ENCODE measurements at places on chromosomes 7 and 10.
A peak's percentile ranks its signal among the peaks of the same experiment; 100 is the strongest.

GRCh38 chr10:112203328-112204076 is 19.9 kb upstream of the GPAM start:
- DNase-seq = no peak

- DNase-seq = no peak
Observed at GRCh38 chr10:114801411-114801813, 20.2 kb upstream of the FHIP2A start.

GRCh38 chr7:104267701-104268368 is 60.0 kb upstream of the ORC5 start:
- DNase-seq = no peak

DNA sequence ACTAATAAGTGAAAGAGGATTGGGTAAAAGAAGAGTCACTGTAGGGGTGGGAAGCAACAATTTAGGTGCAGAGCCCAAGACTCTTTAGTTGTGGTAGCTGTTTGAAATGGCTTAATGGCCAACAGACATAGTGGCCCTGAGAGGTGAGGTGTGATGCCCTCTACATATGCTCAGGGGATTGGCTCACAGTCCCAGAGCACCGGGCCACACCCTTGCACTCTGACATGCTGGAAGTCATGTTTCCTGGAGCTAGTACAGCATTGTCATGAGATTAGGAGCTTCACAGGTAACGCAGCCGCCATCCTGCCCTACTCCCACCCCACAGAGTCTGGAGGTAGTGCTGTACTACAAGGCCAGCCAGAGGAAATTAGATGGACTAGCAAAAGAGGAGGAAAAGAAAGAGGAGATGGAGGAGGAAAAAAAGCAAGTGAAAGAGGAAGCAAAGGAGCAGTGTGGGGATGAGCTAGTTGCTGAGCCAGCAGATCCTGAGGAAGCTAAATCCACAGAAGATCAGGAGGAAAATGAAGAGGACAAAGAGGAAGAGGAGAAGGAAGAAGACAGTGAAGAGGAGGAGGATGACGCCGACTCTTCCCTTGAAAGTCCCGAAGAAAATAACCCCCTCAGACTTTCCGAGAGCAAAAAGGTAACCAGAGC is 14.8 kb upstream of the FLNC start:
- no peak for DNase-seq

DNA sequence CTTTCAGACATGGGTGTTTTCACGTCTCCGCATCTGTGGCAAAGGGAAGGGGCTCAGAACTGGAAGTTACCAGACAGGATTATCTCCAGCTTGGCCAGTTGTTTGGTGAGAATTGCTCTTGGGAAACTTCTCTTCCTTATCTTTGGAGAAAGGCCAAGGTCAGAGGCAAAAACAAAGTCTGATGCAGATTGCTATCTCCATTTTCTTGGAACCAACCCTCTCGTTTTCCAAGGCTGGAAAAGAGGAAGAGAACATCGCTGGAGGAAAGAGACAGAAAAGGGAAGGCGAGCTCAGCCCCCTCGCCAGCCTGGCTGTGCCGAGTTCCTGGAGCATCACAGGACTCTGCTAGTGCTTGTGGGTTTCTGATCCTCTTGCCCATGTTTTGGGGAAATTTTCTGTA is 396.8 kb upstream of the SHH start:
- no peak for DNase-seq

- no peak for DNase-seq
Observed at GRCh38 chr7:117112640-117113039, 159.3 kb downstream of the ST7 start.

DNA sequence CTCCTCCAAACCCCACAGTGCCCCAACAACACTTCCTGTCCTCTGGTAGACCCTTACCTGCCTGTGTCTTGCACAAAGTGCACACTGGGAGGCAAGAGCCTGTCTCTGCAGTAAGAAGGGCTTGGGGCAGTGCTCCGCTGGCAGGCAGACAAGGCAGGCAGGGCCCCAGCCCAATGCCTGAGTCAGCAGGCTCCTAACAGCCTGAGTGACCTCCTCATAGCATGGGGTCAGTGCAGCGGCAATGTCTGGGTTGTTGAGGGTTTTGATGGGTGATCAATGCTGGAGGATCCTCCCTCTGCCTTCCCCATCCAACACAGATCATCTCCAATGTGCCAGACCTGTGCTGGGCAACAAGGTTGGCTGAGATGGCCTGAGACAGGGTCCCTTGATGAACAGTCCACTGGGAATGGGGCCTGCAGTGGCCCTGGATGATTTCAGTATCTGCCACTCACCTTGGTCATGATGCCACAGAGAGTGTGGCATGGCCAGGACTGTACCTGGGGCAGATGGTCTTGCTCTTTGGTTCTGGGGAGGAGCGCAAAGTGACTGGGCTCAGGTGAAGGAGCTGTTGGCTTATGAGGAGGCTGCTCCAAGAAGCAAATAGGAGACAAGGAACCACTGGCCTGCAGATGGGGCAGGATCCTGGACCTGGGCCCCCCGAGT is 55.6 kb upstream of the CAMK2B start:
- DNase-seq = no peak

GRCh38 chr10:60777696-60778213 is 523 bp upstream of the CDK1 start:
- no peak for DNase-seq

- no peak for DNase-seq
Observed at GRCh38 chr7:7966141-7966734, 2.4 kb upstream of the GLCCI1 start.

GRCh38 chr10:113680190-113681111 is 739 bp downstream of the CASP7 start:
- peak; percentile 18 for DNase-seq

- DNase-seq = no peak
Observed at GRCh38 chr10:53664282-53665019, 891.9 kb upstream of the MBL2 start.

GRCh38 chr7:137354396-137354795 is 10.9 kb upstream of the PTN start:
- no peak for DNase-seq

- no peak for DNase-seq
Observed at GRCh38 chr10:77513781-77514331, 123.8 kb downstream of the KCNMA1 start.

DNA sequence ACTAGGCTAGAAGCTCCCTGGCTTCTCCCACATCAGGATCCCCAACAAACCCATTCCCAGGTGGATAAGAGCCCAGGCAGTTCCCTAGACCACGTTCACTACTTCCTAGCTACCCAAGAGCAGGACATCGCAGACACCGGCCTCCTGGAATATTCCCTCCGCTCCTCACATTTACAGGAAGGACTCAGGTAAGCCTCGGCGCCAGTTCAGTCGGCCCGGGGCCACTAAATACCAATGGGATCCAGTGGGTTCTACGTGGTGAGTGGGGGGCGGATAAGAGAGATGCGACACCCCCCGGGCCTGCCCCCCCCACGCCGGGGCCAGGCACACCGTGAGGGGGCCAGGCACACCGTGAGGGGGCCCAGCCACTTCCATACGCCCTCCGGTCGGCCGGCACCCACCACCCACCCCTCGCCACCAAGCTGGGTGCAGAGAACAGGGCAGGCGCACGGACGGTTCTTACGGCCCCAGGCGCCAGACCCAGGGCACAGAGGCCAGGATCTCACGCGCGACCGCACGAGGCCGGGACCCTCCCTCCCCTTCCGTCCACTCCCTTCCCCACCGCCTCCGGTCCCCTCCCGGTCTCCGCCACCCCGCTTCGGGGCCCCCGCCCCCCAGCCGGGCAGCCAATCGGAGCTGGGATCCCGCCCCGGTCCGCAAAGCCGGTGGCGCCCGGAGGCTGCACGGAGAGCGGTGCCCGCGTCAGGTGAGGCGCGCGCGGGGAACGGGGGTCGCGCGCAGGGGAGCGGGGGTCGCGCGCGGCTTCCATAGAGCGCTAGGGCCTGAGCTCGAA is at the start of gene BLVRA:
TSS of gene BLVRA (plus strand) at position 652 of the 793 bp plus-strand sequence. CDS start 12,479 bp downstream, outside the sequence.
- DNase-seq = peak; percentile 33

- no peak for DNase-seq
Observed at GRCh38 chr7:134908289-134908688, 78.0 kb upstream of the AGBL3 start.

DNA sequence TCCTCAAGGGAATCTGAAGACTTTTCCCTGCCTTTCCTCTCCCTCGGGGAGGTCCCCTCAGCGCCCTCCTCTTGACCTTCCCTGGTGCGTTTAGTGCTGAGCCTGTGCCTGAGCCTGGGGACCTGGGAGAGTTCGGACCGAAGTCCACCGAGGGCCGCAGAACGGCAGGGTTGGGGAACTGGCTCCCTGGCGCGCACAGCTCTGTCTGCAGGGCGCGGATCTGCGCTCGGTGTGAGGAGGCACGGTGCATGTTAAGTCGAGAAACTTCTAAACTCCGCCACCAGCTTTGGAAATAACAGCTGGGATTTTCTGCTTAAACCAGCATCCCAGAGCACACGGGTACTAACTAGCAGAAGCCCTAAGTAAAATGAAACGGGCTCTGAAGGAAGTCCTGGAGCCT is 44.2 kb upstream of the SLC29A4 start:
- no peak for DNase-seq

GRCh38 chr10:75439811-75440210 is 8.4 kb downstream of the LRMDA start:
- DNase-seq = no peak

GRCh38 chr10:124663228-124663627 is 81.0 kb downstream of the FAM53B start:
- DNase-seq = no peak

DNA sequence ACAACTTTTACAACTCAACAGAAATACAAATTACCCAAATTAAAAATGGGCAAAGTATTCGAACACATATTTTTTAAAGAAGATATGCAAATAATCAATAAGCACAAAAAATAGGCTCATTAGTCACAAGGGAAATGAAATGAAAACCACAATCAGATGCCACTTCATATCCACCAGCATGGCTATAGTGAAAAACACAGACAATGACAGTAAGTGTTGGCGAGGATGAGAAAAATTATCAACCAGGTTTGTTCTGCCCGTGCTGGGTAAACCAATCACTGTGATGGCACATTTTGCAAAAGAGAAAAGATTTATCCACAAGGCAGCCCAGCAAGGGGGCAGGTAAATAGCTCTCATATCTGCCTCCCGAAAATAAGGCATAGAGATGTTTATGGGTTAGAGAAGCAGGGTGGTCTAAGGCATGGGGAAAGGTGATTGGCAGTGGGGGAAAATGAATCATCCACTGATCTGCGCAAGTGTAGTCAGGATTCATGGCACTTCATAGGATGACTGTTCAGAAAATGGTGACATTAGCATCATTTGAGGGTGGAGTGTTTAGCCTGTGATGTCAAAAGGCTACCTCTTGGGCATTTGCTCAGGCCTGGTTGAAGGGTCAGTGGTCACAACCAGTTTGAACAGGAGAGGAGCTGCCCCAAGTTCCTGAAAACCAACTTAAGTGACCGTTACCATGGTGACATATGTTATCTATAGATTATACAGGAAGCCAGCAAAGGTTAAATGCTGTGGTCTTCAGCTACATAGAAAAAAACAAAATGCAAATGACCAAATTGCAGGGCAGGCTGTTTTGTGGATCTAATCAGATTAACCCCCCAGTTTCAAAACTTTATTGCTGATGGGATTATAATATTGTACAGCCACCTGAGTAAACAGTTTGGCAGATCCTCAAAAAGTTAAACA is 8.0 kb upstream of the CFAP70 start:
- no peak for DNase-seq

GRCh38 chr7:44327981-44328380 is 2.6 kb upstream of the CAMK2B start:
- DNase-seq = no peak

- no peak for DNase-seq
Observed at GRCh38 chr10:4838743-4839142, 12.7 kb downstream of the AKR1E2 start.

DNA sequence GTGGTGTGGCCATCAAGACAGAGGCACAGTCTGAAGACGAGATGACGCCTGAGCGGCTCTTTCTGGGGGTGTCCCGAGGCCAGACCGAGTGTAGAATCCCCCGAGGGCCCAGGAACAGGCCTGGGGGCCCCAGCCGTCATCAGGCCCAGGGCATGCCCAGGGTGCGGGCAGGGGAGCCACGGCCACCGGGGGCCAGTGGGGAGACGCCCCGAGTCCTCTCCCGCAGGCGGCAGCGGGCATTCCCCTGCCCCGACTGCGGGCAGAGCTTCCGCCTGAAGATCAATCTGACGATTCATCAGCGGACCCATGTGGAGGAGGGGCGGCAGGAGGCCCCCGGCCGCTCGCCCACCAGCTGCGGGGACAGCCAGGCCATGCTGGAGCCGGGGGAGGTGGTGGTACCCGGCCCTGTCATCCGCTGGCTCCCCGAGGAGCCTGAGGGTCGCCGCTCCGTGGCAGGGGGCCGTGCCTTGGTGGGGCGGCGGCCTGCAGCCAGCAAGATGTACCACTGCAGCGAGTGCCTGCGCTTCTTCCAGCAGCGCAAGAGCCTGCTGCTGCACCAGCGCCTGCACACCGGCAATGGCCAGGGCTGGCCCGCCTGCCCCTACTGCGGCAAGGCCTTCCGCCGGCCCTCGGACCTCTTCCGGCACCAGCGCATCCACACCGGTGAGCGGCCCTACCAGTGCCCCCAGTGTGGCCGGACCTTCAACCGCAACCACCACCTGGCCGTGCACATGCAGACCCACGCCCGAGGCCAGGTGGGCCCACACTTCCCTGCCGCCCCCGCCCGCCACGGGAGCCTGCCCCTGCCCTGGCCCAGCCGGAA is 19.7 kb downstream of the ZNF783 start:
- no peak for DNase-seq

DNA sequence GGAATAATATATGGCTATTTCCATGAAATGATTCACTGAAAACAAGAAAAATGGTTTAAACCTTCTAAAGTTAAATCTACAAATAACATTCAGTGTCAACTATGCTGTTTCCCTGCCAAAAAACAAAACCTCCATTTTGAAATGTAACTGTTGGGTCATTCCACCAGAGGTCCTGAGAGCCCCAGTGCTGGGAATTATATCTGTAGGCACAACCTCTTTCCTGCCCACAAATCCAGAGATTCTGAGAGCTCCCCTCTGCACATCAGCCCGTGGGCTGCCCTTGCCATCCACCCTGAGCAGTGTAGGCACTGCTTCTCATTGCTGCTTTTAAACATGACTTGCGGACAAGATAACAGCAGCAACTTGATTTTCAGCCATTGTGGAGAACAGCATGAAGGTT is 198.6 kb downstream of the TMEM178B start:
- DNase-seq = no peak

DNA sequence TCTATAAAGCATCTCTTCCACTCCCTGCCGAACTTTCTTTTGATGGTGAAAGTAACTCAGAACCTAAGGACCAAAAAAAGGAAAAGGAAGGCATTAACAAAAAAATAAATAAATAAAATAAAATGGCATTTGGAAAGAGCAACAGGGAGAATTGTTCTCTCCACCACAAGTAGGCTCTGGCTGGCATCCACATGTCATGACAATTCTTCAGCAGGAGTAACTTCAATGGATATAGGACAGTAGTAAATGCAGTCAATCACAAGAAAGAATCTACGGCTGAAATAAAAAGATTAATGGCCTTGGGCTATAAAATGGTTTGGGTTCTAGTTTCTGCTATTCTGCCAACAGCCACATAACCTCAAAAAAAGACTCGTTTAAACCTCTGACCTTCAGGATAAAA is 23.9 kb downstream of the NCAPG2 start:
- no peak for DNase-seq

DNA sequence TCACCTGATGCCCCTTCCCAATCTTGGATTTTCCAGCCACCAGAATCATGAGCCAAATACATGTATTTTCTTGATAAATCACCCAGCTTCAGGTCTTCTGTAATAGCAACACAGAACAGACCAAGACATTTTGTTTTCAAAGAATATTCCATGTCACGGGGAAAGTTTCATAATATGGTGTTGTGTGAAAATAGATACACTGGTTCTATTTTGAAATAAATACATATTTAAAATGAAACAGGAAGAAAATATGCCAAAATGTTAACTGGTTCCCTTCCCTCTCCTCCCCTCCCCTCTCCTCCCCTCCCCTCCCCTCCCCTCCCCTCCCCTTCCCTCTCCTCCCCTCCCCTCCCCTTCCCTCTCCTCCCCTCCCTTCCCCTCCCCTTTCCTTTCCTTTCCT is 30.3 kb upstream of the CAMK1D start:
- no peak for DNase-seq

All from activated CD4-positive, CD25-positive, alpha-beta regulatory T cell (primary cell).